ENCODE measurements at places on chromosomes 7 and 10.

DNA sequence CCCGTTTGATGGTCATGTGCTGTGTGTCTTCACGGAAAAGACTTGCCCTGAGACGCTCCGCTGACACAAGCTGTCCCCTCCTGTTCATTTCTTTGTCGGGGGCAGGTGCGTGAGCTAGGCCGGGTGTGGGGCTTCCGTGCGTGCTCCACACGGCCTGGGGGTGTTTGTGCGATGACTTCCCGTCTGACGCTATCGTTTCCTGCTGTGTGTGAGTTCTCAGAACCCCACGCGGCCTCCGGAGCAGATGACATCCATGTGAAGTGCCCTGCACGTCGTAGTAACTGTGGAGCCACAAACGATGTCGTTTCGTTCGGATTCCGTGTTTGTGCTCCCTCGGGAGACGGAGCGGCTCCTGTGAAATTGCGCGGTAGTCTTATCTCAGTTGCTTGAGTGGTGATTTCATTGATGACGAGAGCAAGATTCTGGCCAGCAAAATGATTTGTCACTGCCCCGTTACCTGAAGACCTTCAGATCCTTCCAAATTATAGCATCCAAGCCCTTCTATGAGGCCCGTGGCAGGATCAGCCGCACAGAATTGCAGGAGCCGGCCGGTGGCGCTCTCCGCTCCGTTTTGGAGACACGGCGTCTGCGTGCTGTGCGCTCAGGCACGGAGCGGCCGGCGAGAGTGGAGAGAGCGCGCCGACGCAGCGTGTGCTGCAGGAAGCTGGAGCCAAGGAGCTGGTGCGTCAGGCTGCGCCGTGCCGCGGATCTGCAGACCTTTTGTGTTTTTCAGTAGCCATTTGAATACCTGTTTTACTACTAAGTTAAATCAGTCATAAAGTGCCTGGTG is 94.9 kb downstream of the NKX6-2 start:
- no peak for DNase-seq

DNA sequence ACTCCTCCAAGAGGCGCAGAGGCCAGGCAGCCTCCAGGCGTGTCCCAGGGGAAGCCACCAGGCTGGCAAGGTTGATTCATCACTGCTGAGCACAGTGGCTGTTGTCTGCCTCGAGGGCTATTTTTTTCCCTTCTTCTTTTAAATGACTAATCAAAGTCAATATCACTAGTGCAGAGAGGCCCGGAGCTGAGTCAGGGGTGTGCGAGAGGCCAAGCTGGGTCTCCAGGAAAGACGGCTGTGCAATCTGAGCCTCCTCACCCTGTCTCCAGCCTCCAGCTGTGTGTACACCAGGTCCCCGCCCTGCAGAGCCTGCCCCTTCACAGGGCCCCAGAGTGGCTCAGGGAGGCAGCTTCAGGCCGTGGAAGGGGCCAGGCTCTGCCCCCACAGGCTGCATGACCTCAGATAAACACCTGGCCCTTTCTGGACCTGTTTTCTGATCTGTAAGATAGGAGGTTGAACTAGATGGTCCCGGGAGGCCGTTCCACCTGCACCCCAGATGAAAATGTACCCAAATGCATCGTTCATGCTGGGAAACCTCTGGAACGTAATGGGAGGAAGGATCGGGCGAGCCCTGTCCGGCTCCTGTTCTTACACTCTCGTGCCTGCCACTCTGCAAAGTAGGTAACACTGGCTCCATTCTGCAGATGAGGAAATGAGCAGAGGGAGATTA is 3.7 kb downstream of the STX1A start:
- peak; percentile 95 for DNase-seq

DNA sequence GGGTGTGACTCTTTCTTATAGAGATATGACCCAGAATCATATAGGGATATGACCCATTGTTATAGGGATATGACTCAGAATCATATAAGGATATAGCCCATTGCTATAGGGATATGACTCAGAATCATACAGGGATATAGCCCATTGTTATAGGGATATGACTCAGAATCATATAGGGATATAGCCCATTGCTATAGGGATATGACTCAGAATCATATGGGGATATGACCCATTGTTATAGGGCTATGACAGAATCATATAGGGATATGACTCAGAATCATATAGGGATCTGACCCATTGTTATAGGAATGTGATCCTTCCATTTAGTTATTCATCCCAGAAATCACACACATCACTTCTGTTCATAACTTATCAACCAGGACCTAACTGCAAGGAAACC is 312.2 kb upstream of the ADARB2 start:
- DNase-seq = no peak

- DNase-seq = peak; percentile 67
Observed at GRCh38 chr10:121088524-121088923, 237.4 kb downstream of the WDR11 start.
